SHP77 (cell line): ENCODE measurements at places on chromosomes 4 and X.

- DNase-seq, result no peak
Observed at GRCh38 chr4:46931981-46932380, 22.9 kb upstream of the COX7B2 start.

GRCh38 chr4:100269446-100269845 is 79.2 kb upstream of the DDIT4L start:
- no peak for DNase-seq

GRCh38 chr4:145524552-145524951 is 42.9 kb downstream of the SMAD1 start:
- DNase-seq, result no peak

DNA sequence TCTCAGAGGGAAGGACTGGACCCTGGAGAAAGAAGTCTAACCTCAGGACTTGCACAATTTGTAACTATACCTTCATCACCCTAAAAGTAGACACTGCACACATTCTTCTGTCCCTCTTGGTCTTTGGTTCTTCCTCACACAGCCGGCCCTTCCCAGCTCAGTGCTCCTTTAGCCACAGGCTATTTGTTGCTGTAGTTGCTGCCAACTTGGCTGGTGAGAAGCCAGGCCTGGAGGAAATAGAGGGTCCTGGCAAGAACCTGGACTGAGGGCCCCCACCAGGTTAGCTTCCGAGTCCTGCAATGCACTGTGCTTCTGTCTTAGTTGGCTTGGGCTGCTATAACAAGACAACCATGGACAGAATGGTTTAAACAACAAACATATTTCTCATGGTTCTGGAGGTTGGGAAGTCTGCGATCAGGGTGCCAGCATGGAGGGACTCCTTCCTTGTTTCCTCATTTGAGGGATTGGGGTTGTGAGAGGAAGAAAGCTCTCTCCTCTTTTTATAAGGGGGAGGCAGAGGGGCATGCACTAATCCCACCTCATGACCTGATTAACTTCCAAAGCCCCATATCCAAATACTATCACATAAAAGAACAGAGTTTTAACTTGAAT is 4.4 kb upstream of the FGF5 start:
- DNase-seq, result no peak

DNA sequence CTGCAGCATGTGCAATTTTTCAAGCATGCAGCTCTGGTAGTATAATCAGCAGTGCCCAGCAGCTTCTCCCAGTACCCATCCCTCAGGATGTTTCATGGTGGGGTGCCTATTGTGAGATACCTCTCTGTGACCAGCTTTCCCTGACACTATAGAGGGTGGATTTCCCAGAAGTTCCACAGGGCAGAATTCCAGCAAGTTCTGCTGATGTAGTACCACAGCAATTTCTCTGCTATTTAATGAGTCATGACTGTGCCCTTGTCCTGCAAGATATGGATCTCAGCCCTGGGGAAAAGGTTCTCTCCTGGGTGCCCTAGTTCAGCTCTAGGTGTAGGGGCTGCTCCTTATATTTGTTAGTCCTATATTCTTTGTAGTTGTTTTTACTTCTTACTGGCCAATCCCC is 174.8 kb downstream of the ENOX2 start:
- DNase-seq, result no peak

DNA sequence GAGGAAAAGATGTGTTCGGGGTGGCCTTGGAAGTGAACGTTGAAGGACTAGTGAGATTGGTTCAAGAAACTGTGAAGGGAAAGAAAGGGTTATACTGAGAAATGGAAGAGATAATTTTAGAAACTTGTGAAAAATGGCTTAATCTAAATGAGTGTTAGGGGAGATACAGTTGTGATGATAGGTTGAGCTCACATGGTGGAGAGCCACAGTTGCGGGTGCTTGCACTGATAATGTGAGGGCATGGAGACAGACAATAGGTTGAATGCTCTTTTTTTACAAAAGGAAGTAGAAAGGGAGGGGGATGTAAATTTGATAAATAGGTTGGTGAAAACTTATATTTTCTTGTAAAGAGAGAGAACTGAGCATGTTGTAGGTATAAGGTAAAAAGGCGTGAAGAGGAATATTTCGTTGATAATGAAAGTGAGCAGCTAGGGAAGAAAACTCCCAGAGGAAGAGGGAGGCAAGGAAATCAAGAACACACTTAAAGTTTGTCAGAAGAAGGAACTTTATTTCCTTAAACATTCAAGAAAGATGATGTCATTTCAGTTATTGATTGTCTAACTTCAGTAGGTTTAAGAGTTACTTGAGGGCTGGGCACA is 8.2 kb downstream of the AREG start:
- DNase-seq, result no peak

DNA sequence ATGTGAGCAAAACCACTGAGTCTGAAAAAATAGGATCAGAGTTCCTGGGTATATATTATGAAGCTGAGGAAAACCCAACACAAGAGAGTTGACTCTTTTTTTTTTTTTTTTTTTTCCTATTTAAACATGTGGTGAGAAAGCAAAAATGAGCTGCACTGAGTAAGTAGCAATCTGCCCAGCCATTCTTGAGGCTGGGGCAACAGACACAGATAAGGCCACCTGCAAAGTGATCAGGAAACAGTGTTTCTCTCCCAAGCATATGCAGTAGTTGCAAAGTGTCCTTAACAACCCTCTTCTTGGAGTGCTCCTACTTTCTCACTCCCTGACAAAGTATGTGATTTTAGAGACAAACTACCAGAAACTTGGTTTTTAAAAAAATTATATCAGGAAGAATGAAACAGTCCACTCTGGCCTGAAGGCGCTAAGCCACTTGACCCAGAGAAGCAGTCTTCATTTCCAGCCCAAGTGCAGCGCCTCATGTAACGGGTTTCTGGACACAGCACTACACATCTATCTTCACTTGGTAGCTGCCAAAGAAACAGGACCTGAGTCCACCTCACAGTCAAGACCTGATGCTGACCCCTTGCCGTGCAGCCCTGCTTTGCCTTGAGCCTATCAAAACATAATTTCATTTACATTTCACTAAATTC is 124.6 kb upstream of the MAP3K15 start:
- DNase-seq, result no peak

DNA sequence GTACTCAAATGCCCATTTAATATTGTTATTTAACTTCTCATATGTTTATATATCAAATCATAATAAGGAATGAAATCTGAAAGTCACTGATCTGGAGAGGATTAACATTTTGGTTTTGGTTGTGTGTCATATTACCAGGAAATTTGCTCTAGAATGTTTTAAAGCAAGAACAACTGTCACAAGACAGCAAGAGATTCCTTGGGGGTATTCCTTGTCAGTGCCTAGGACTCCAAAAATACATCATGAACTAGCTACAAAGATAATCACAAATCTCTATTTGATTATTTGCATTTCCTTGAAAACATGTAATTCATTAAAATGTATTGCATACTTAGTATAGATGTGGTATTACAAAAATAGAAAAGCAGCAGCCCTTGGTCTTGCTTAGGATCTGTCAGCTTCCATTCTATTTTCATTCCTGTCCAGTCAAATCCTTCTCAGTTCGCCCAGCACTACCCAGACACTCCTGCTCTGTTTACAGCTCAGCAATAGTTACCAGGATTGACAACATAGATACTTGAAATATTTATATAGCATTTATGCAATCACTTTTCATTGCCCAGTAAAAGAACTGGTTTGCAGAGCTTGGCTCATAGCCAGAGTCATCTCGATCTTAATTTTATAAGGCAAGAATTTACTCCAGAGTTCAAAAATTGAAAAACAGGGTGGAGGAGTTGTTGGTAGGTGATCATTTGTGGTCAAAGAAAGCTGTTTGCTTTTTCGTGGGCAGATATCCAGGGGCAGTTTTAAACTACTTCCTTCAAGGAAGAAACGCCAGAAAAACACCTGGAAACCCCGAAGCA is 9.2 kb upstream of the BMP3 start:
- no peak for DNase-seq

GRCh38 chrX:16786791-16787735 is 797 bp downstream of the TXLNG start:
- no peak for DNase-seq

- DNase-seq, result no peak
Observed at GRCh38 chr4:165709973-165710526, 163.0 kb upstream of the TLL1 start.

DNA sequence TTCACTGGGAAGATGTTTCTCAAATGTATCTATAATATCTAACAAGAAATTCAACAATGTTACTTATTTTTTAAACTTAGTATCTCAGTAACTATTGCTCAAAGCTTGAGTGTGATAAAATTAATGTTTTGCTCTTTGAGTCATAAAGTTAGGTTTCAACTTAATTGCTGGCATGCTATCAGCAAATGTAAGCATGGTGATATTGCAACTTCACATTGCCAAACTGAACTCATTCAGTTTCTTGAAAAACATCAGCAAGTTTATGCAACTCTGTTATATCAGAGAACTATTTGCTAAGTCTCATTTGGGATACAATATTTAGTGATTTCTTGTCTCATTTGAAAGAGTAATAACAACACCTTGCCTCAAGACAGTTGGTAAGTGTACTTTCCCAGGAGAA is 91.2 kb upstream of the KLF3 start:
- DNase-seq, result no peak

DNA sequence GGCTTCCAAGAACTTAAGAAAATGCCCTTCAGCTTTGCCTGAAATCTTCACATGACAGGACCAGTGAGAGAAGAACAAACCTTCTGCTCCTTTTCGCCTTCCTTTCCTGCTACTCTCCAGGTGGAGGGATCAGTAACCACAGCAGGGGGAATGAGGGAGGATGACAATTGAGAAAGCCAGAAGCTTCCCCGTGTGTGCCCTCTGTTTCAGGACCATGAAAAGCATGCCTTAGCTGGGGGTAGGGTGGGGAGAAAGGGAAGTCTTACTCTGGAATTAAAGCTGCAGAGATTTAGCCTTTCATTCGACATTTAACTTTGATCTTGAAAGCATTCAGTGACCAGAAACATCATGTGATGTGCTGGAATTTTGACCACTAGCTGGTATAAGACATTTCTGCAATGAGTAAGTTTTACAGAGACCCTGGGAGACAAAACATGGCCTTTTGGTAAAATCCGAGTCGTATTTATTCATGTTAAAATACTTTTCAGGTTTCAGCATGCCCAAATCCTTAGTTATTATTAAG is 10.6 kb upstream of the PUDP start:
- no peak for DNase-seq

- DNase-seq, result no peak
Observed at GRCh38 chrX:44415639-44416386, 72.3 kb upstream of the EFHC2 start.

- DNase-seq, result peak; percentile 71
Observed at GRCh38 chr4:151014521-151015458, at the start of gene LRBA. TSS of gene LRBA (minus strand) at chr4:151015284. CDS start at chr4:151014642, 642 bp downstream.
